CD4-positive, alpha-beta T cell treated with Interleukin-10 for 1 hour (primary cell): ENCODE measurements at places on chromosomes 1 and 21.

DNA sequence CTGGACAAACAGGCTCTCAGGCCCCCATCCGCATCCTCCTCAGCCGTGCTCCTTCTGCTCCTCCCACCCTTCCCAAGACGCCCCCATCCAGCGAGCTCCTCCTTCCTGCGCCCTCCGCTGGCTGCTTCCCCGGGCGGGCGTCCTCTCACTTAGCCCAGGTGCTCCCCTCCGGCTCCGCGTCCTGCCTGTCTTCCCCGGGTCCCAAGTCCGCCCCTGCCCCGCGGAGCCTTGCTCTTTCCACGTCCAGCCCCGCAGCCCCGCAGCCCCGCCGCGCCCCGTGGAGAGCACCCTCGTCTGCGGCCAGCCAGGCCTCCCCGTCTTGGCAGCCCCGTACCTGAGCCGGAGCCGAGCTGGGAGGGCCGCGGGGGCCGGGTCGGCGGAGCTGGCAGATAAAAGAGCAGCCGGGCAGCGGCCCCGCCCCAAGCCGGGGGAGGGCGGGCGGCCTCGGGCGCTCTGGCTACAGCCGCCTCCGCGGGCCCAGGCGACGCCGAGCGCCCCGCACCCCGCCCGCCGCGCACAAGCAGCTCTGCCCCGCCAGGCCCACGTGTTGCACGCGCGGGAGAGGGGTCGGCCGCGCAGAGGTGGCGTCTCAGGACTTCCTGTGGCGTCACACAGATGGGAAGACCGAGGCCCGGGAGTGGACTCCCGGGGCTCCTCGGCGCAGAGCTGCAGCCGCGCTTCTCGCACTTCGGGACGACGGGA, at the start of gene PAQR7:
Gene PAQR7, minus strand, starts transcription at position 555 of the 702 bp plus-strand sequence. CDS start 11,869 bp downstream, outside the sequence.
- peak; percentile 68 for DNase-seq

DNA sequence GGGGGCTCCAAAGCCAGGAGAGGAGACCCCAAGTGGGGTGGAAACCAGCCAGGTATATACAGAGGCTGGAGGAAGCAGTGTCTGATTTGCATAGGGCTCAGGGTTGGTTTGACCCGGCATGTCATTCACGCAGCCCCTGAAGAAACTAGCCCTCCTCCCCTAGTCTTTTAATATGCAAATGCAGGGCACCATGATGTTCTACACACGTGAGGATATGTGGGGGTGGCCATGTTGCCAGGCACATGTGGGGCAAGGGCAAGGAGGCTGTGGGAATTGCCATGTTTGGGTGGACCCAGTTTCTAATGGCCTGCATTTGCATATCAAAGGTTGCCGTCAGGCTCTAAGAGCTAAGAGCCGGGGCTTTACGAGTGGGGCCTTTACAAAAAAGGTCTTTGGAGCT, 12.0 kb upstream of the RHOU start:
- no peak for DNase-seq

DNA sequence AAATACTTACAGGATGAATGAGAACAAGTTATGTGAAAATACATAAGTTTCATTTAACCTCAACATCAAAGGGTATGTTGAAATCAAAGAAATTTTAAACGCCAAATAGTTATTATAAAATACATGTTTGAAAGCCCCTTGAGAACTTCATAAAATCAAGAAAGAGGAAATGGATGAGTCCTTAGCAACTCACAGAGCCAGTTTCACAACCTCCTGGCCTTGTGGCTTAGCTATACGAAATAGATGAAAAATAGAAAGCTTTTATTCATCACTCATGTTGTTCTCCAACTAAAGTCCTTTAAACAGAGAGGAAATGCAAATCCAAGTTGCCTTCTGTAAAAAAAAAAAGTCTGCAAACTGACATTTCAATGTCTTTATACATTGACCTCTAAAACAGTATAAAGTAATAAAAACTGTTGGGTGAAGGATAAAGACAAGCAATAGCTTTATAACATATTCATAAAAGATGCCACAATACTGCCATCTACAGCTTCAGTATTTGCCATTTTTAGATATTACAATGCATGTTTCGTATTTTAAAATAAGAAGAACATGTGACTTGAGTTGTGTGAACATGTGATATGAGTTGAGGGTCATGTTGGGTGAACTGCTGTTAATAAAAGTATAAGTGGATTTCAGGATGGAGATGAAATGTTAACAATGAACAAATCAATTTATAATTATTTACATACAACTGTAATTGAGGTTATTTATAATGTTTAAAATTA, 847.8 kb downstream of the MRPL39 start:
- no peak for DNase-seq

DNA sequence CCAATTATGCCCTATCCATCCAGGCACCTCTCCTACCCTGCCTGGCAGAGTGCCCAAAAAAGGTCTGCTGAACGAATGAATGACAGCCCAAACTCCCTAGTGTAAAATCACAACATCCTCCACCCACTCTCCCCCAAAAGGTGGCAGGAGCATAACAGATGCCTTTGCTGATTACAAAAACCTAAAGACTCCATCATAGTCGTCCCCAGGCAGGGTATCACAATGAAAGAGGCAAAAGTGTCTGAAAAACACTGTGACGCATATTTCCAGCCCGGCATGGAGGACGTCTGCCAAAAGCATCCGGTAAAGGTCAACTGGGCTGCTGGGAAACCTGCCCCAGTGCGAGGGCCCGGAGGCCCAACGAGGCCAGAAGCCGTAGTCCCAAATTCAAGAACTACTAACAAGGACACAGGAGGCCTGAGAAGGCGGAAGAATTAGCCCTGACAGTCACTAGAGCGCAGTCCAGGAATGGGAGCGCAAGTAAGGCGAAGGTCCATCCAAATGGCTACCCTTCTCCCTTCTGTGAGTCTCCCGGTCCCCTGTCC, 576 bp downstream of the SMIM12 start:
- DNase-seq, result peak; percentile 45

- no peak for DNase-seq
Measured at GRCh38 chr1:86153836-86154235, 2.7 kb downstream of the COL24A1 start.

DNA sequence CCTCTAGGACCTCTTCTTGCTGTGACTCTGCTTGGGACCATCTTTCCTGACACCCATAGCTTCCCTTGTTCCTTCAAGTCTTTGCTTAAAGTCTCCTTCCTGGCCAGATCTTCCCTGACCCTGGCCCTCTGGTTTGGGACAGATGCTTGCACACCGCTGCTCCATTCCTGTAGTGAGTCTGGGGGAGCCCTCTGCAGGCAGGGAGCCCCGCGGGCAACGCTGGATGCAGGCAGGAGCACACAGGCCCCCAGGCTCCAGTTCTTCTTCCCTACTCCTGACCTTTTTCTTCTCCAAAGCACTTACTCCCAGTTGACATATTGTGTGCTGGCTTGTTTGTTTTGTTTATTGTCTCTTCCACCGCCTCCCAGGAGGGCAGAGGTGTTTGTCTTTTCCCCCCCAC, 413.4 kb downstream of the CAMTA1 start:
- no peak for DNase-seq

GRCh38 chr21:25560271-25560685, 47.0 kb downstream of the MRPL39 start:
- no peak for DNase-seq

- no peak for DNase-seq
Measured at GRCh38 chr1:99264201-99265021, at the start of gene PLPPR4. Gene PLPPR4, plus strand, starts transcription at chr1:99264492. Its CDS starts 102 bp downstream, at chr1:99264594.

GRCh38 chr1:71311376-71311775, 230.5 kb upstream of the ZRANB2 start:
- DNase-seq, result no peak

GRCh38 chr21:42833439-42833815, 45.9 kb downstream of the WDR4 start:
- peak; percentile 57 for DNase-seq

GRCh38 chr1:80639777-80640533, 1160.8 kb upstream of the ADGRL2 start:
- DNase-seq, result no peak

DNA sequence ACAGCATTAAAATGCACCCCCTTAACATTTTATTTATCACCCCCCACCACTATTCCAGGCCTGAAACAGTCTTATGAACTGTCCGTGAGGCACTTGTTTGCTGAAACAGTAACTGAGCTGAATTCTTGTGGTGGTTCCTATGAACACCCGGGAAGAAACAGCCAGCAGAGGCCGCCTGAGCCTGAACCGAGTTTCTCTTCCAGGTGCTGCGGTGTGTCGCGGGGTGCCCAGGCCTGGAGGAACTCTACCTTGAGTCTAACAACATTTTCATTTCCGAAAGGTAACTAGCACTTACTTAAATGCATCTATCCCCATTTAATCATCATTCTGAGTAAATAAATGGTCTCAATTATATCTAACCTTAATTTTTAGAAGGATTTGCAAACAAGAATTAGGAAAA, 66.8 kb downstream of the TBCE start:
- no peak for DNase-seq

GRCh38 chr1:184695023-184695422, 59.6 kb downstream of the EDEM3 start:
- no peak for DNase-seq

DNA sequence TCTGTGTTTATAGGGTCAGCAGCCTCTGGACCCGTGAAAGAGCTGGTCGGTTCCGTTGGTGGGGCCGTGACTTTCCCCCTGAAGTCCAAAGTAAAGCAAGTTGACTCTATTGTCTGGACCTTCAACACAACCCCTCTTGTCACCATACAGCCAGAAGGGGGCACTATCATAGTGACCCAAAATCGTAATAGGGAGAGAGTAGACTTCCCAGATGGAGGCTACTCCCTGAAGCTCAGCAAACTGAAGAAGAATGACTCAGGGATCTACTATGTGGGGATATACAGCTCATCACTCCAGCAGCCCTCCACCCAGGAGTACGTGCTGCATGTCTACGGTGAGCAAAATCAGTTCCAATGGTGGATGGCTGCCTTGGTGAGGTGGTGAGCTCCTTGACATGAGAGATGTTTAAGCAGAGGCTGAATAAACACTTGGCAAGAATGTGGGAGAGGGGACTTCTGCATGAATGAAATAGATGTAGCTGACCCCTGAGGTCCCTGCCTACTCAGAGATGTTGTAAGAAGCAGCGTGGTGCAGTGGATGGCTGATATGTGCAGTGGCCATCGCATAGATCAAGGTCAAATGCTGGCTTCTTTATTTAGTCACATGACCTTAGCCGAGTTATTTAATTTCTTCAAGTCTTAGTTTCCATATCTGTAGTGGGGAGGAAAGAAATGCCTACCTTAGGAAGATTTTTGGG, 9.3 kb downstream of the SLAMF7 start:
- no peak for DNase-seq

GRCh38 chr1:14165371-14165801, 433.1 kb upstream of the KAZN start:
- no peak for DNase-seq

DNA sequence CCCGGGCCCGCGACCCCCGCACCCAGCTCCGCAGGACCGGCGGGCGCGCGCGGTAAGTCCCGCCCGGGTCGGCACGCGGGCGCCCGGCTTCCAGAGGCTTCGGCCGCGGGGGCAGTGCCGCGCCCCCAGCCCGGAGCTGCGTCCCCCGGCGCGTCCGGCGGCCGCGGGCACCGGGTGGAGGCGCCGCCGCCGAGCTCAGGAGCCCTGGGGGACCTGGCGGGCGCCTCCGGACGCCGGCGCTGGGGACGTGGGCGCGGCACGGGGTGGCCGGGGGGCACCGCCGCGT, 227 bp downstream of the NBL1 start:
- no peak for DNase-seq

DNA sequence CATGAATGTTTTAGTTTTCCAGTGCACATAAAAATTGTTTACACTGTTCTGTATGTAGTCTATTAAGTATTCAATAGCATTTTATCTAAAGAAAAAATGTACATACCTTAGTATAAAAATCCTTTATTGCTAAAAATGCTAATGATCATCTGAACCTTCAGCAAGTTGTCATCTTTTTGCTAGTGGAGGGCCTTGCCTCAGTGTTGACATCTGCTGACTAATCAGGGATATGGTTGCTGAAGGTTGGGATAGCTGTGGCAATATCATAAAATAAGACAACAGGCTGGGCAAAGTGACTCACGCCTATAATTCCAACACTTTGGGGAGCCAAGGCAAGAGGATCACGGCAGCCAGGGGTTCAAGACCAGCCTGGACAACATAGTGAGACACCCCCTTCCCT, 9.0 kb downstream of the DYNLT5 start:
- no peak for DNase-seq

DNA sequence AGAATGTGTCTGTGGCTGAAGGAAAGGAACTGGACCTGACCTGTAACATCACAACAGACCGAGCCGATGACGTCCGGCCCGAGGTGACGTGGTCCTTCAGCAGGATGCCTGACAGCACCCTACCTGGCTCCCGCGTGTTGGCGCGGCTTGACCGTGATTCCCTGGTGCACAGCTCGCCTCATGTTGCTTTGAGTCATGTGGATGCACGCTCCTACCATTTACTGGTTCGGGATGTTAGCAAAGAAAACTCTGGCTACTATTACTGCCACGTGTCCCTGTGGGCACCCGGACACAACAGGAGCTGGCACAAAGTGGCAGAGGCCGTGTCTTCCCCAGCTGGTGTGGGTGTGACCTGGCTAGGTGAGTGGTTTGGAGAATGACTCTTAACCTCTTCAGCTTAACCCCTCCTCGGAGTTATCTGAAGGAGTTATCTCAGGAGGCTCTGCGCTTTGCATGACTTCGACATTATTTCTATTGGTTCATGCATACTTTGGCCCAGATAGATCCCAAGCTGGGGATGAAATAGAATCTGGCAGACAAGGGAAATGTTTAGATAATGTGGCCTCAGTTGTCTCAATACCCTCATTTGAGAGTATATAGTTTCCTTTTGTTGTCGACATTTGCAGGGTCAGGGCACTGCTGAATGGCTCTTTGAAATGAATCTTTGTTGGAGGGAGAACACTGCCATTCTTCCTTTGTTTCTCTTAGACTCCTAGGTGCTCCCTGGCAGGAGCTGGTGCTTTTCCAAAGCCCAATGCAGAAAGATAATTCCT, 39.7 kb downstream of the PTGFRN start:
- no peak for DNase-seq

- no peak for DNase-seq
Measured at GRCh38 chr1:172390301-172390682, 30.2 kb upstream of the C1orf105 start.

GRCh38 chr1:229470406-229471043, 36.6 kb upstream of the ACTA1 start:
- no peak for DNase-seq

DNA sequence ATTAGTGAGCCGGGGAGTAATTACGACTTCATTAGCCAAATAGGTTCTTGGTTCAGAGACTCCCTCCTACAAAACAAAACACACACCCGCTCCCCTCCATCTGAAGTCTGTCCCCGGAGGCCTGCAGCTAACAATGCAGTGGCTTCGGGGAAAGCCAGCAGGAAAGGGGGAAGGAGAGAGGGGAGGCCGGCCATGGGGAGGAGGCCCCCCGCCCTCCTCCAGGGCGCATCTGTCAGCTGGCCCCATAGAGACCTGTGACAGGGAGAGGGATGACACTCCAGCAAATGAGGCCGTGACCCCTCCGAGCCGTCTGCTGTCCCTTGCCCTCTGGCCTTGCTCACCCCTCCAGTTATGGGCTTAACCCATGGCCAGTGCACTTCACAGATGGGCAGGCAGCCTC, 12.1 kb upstream of the CNTN2 start:
- no peak for DNase-seq

GRCh38 chr1:215875236-215875635, 308.1 kb downstream of the KCTD3 start:
- no peak for DNase-seq
